SHP77 treated with DMSO at 0.1 percent for 48 hours (cell line): ENCODE measurements at places on chromosomes 5 and 9.

- no peak for DNase-seq
These were observed 369.8 kb downstream of the CSNK1G3 start for GRCh38 chr5:123881759-123882244.

DNA sequence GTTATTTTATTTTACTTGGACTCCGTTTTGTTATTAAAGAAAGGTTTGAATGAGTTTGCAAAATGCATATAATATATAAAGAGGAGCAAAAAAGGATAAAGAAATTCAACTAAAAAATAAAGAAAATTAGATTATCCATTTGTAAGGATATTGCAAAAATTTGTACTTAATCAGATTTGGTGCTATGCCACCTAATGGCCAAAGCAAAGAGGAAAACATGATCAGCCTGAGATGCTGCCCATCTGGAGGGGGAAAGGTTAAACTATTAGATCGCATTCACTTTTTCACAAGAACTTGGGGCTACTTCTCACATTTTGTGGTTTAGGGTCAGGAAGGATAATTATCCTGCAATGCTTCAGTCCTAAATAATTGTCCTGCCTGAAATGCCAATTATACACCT, 350.6 kb downstream of the MLLT3 start:
- DNase-seq, result no peak

DNA sequence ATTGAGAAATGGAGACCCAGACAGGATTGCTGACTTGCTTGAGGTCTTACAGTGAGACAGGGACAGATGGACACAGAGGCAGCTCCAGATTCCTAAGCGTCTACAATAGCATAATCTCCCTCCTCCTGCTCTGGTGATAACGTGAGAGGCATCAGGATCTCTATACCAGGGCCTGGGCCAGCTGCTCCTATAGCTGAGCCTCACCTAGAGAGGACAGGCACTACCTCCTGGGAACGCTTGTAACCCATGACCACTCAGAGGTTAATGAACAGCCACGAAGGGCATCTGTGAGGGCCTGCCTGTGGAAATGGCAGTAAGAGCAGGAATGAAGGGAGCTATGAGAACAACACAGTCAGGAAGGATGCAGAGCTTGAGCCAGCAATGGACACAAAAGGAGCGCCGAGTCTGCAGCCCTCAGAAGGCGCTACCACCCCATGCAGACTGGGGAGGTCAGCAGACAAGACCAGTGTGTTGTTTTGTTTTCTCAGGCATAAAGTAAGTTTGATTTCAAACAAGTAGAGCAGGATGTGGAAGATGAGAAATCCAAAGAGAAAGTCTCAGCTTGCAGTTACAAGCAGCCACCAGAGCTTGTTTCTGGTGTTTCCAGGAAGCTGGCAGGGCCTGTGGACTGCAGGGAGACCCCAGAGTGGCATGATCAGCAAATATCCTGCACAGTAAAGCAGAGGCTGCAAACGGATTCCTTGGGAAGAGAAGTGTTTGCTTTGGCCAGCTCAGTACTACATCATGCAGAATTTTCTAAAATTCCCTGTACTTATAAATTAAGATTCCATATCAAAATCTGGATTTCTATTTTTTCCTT, 17.4 kb downstream of the ANKS6 start:
- DNase-seq, result no peak

GRCh38 chr5:139649082-139649991, 1.2 kb downstream of the CXXC5 start:
- no peak for DNase-seq

GRCh38 chr5:140133514-140134167, 7.9 kb downstream of the IGIP start:
- no peak for DNase-seq

DNA sequence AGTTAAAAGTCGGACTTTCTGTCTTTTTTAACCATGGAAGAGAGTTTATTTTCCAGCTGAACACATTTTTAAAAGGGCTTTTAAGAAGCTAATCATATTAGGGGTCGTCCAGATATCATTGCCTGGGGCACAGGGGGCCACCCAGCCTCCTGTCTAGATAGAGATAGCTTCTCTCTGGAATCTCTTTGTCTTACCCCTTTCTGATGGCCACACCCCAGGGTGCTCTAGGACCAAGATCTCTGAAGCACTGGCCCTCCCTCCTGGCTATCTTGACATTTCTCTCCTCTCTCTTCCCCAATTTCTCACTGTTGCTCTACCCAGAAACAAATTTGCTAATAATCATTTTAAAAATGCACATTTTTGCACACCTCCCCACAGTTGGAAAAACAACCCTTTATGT, 204.4 kb downstream of the NXNL2 start:
- DNase-seq, result no peak

- no peak for DNase-seq
These were observed 165.5 kb upstream of the CD180 start for GRCh38 chr5:67361932-67362729.

GRCh38 chr5:61051267-61051666, 106.3 kb downstream of the NDUFAF2 start:
- DNase-seq, result no peak

GRCh38 chr5:148491015-148491792, 107.4 kb downstream of the FBXO38 start:
- DNase-seq, result no peak

- DNase-seq, result peak; percentile 48
These were observed 55.8 kb downstream of the EPB41L4B start for GRCh38 chr9:109264877-109265587.

GRCh38 chr5:170306381-170306831, 8.8 kb upstream of the LCP2 start:
- DNase-seq, result no peak

DNA sequence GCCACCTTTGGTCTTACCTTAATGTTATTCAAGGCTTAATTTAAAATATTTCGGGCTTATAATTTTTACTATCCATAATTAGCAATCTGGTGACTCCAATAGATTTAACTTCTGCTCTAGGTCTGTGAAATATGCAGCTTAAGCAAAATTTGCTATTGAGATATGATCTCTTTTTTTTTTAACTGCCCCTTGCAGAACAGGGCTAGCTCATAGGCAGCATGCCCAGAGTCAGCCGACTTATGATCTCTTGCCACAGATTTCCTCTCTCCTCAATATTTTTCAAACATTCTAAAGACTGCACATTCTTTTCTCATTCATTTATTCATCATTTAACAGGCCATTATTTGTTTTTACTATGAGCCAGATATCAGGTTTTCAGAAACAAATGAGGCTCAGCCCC, 4.5 kb downstream of the TTC23L start:
- DNase-seq, result no peak

- DNase-seq, result no peak
These were observed 48.7 kb downstream of the KIAA1958 start for GRCh38 chr9:112535301-112535700.

DNA sequence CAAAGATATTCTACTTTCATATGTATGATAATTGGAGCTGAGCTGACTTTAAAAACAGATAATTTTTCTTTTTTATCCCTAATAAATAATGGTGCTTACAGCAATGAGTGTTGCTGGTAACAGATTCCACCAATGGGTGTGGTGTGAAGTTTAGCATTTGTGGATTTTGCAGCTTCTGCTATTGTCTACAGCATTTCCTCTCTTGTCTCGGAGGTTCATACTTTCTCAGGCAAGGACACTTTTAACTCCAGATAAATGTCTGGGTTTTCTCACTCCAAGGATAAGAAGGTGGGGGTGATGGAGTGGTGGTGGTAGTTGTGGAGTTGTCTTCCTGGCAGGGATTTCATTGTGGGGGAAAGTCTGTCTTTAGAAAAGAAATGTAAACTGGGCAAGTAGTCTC, 120.0 kb upstream of the CDKN2B start:
- DNase-seq, result no peak

GRCh38 chr9:121727295-121728020, 76.0 kb downstream of the DAB2IP start:
- no peak for DNase-seq

- peak; percentile 52 for DNase-seq
These were observed 51.6 kb downstream of the ALG2 start for GRCh38 chr9:99169982-99170761.

GRCh38 chr9:7510199-7510598, 289.4 kb downstream of the DMAC1 start:
- no peak for DNase-seq

- DNase-seq, result no peak
These were observed 61.8 kb downstream of the PRKACG start for GRCh38 chr9:68951879-68952659.

DNA sequence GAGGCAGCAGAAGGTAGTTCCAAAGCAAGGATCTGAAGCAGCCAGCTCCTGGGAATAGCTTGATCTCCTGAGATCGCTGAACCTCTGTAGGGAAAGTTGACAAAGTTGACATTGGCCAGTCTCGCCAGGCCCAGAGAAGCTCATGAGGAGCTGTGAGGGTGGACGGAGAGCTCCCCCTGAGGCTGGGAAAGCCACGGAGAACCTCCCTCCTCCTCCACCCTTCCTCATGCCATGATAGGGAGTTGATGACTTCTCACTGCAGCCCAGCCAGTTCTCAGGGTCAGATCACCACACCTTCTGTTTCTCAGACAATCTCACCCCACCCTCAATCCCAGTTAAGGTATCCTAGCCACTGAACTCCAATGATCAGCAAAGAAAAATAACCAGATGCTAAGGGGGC, 30.4 kb upstream of the KCNV2 start:
- DNase-seq, result no peak

DNA sequence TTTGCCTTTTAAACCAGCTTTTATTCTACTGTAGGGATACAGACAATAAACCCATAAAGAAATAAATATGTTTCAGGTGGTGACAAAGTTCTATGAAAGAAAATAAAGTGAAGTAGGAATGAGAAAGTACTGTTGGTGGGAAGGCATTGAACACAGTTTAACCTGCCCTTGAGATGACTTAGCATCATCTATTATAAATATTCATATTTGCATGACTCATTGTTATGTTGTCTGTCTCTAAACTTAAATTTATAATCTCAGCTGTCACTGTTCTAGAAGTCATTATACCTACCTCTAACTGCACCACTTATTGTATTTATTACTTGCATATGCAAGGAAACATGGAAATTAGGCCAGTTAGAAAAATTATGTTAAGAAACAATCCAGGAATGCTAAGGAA, 202.2 kb downstream of the CHSY3 start:
- DNase-seq, result no peak

GRCh38 chr9:133440874-133441273, 18.7 kb downstream of the ADAMTS13 start:
- DNase-seq, result no peak

DNA sequence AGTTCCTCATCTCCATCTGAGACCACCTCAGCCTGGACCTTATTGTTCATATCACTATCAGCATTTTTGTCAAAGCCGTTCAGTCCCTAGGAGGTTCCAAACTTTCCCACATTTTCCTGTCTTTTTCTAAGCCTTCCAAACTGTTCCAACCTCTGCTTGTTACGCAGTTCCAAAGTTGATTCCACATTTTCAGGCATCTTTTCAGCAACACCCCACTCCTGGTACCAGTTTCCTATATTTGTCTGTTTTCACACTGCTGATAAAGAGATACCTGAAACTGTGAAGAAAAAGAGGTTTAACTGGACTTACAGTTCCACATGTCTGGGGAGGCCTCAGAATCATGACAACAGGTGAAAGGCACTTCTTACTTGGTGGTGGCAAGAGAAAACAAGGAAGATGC, 622.1 kb downstream of the MAT2B start:
- DNase-seq, result no peak

- no peak for DNase-seq
These were observed 34.4 kb downstream of the DOCK8 start for GRCh38 chr9:249025-249424.

DNA sequence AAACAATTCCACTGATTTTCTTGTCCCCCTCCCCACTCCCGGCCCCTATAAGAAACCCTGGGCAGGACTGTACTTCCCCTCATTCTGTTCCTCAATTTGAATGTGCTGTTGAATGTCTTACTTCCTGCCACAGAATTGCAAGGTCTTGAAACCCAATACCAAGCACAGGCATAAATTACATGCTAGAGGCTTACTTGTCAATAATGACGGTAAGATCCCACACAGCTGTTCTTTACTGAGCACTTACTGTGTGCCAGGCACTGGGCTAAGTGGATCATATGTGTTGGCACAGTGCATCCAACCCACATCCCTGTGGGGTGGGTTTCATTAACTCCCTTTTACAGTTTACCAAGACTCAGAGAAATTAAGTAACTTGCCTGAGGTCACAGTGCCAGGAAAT, 63.4 kb downstream of the MVB12B start:
- DNase-seq, result no peak
